Caudate nucleus (tissue), 63 donors: ENCODE measurements at places on chromosomes 7 and 10.

DNA sequence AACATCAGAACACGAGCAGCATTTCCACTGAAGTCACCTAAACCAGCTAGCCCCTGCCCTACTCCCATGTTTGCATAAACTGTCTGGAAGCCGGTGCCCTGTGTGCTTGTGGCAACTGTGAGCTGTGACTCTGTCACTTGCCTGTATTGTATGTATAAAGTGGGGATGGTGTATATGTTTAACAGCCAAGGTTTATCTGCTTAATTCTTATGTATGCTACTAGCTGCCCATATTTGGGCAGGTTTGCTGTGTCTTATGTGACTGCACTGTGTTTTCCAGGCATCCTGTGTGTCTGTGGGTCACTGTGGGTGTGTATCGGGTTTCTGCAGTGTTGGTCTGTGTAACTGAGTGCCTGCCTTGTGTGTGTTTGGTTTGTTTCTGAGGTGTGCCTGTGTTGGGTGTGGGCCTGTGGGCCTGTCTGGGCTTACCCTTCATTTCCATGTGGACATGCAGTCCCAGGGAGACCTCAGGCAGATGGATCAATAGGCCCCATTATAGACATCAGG is 9.3 kb downstream of the LBX1 start:
- no peak for DNase-seq

DNA sequence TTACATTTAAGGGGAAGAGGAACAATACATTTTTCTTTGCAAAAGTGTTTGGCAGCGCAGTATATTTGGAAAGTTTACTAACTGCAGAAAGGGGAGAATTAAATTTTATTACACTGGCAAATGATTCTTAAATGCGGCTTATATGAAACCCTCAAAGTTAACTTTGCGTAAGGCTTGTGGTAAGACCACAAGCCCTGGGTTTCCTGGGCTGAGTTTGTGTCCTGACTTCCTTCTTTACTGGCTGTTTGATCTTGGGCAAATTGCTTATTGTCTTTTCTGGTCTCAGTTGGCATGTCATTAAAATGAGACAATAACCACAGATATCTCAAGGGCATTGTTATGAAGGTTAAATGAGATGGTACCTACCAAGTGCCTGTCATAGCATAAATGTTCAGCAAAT is 106.8 kb downstream of the GLRX3 start:
- DNase-seq = no peak

GRCh38 chr10:102581401-102581800 is 62.9 kb upstream of the TRIM8 start:
- no peak for DNase-seq

DNA sequence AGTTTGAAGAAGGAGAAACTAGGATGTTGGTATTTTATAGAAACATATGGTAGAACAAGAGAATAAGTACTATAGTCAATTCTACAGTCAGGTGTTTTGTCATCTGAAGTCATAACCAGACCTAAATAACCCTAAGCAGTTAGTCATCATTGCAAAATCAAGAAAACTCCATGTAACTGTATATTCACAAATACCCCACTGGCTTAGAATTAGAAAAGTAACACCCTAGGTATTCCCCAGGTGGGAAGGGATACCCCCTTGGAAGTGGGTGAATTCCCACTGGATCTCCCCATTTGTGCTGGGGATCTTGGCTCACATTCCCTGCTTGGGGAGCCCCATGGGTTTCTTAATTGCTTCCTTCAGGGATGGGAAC is 45.9 kb upstream of the ITGB8 start:
- no peak for DNase-seq

DNA sequence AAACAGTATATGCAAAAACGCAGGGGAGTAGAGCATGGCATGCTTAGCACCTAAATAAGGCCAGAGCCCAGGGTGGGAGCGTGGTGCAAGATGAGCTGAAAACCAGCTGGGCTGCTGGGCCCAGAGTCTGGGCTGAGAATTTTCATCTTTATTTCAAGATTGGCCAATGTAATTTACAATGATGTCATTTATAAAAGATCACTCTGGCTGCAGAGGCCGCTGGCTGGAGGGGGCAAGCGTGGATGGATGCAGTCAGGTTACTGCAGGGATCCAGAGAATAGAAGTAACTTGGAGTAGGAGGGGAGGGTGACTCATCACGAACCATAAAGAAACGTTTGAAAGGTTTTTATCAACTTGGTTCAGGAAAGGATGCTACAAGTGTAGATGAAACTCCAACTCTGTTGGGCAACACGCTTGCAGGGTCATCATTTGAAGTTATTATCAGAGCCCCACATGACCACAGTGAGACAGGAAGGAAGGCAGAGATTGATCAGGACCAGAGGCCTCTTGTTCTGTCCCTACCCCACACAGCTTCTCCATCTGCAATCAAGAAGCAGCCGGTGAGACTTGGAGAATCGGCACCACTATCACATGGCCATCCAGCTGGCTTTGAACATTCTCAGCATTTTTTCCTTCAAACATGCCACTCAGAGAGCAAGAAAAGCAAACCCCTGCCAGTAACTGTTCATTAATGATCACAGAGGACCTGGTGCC is 49.2 kb downstream of the ODAD2 start:
- DNase-seq = no peak

- DNase-seq = no peak
These were observed 102.4 kb downstream of the OAT start for GRCh38 chr10:124316326-124316725.

- DNase-seq = no peak
These were observed 41.8 kb downstream of the BLNK start for GRCh38 chr10:96229568-96230030.

DNA sequence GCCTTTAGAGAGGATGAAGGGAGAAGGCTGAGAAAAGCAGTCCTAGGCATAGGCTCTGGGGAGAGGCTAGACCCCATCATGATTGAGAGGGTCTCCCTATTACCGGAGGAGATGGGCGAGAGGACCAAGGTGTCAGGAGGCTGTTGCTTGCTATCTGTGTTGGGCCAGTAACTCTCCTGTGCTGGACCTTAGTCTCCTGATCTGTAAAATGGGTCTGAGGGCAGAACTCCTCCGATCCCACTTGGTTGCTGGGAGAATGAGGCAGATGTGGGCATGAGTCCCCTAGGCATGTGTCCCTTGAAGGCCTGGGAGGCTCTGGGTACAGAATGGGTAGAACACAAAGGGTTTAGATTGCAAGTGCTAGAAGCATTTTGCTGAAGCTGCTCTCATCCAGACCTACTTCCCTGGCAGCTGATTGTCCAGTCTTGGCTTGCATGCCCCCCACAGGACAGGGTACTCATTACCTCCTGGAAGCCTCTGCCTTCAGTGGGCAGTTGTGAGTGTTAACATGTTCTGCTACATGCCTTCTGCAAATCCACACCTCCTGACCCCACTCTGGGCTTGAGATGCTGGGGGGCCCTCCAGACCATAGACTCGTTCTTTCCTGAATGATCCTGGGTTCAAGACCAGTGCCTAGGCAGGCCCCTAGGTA is 4.4 kb downstream of the ZMIZ1 start:
- DNase-seq = no peak
